ENCODE measurements at places on chromosomes 16 and 17. TPM values are rescaled to one million over a fixed set of nuclear protein-coding genes. Genes with fewer than 3 reads are reported as not detected.

Gene FZD2
- 35.1 TPM for polyA plus RNA-seq

Gene BCL7C
- polyA plus RNA-seq = 56.3 TPM

Gene EIF3CL
- polyA plus RNA-seq = 153 TPM

Gene FLYWCH2
- 64.8 TPM for polyA plus RNA-seq

Gene TSPAN10
- polyA plus RNA-seq = 6.0 TPM

Measured in SK-N-SH (cell line).